Motor neuron (in vitro differentiated cells): ENCODE measurements at places on chromosomes 1 and 21. TPM values are rescaled to one million over a fixed set of nuclear protein-coding genes. Genes with fewer than 3 reads are reported as not detected.

RIPPLY3 gene
- 0.14 TPM in 1 of 2 replicates, not detected in the other for total RNA-seq

RSBN1 gene
- 15.6 and 17.1 TPM in 2 replicates for total RNA-seq

ANKRD45 gene
- 0.27 TPM in 1 of 2 replicates, not detected in the other for total RNA-seq

HPCA gene
- 22.3 and 23.5 TPM in 2 replicates for total RNA-seq

NGF gene
- 0.68 and 0.83 TPM in 2 replicates for total RNA-seq

GPR25 gene
- total RNA-seq = not detected in 2 replicates

SLC66A1 gene
- total RNA-seq = 12.1 and 15.6 TPM in 2 replicates

MMP23B gene
- 2.1 and 2.2 TPM in 2 replicates for total RNA-seq

CD1E gene
- not detected in 2 replicates for total RNA-seq

C1orf185 gene
- total RNA-seq = not detected in 2 replicates

LAX1 gene
- total RNA-seq = 0.34 and 0.47 TPM in 2 replicates

PRXL2B gene
- total RNA-seq = 19.2 and 21.7 TPM in 2 replicates

TXNIP gene
- 983 and 1,016 TPM in 2 replicates for total RNA-seq

FCAMR gene
- 1.9 and 2.2 TPM in 2 replicates for total RNA-seq

KRTAP26-1 gene
- total RNA-seq = not detected in 2 replicates

IFNLR1 gene
- 0.21 and 0.37 TPM in 2 replicates for total RNA-seq

LCE2C gene
- total RNA-seq = not detected in 2 replicates

CTH gene
- total RNA-seq = 14.3 and 15.6 TPM in 2 replicates

IQCC gene
- 5.2 and 6.3 TPM in 2 replicates for total RNA-seq

GPR157 gene
- 1.5 and 1.6 TPM in 2 replicates for total RNA-seq

WDR64 gene
- total RNA-seq = 0.05 TPM in 1 of 2 replicates, not detected in the other

POGK gene
- total RNA-seq = 29.1 and 29.9 TPM in 2 replicates

TFF2 gene
- not detected in 2 replicates for total RNA-seq
